Gastroesophageal sphincter (tissue), 4 donors: ENCODE measurements at places on chromosomes 11 and 22.

GRCh38 chr11:57867966-57868365, 106.4 kb downstream of the CTNND1 start:
- ATAC-seq, result no peak

- ATAC-seq, result no peak
These were observed 28.1 kb downstream of the FGF4 start for GRCh38 chr11:69746752-69747742.

GRCh38 chr11:60209977-60210376, 27.1 kb upstream of the MS4A6A start:
- ATAC-seq, result no peak

- ATAC-seq, result no peak
These were observed 16.4 kb upstream of the SNX32 start for GRCh38 chr11:65817312-65817834.

DNA sequence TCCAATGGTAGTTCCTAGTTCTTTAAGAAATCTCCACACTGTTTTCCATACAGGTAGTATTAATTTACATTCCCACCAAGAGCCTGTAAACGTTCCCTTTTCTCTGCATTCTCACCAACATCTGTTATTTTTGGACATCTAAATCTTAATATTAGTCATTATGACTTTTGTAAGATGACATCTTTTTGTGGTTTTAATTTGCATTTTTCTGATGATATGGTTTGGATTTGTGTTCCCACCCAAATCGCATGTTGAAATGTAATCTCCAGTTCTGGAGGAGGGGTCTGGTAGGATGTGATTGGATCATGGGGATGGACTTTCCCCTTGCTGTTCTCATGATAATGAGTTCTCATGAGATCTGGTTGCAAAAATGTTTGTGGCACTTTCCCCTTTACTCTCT, 89.0 kb downstream of the MUC15 start:
- no peak for ATAC-seq

DNA sequence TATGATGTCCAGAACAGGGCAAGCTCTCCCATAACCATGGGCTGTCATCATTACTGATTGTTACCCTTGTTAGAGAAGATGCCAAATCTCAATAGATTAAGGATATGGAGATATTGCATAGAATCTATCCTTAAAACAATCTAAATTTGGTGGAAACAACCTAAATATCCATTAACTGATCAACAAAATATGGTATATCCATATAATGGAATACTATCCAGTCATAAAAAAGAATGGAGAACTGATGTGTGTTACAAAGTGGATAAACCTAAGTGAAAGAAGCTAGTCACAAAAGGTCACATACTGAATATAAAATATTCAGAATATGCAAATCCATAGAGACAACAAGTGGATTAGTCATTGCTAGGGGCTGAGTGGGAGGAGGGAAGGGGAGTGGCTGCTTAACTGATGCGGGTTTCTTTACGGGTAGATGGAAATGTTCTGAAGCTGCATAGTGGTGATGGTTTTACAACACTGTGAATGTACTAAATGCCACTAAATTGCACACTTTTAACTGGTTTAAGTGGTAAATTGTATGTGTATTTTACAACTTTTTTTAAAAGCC, 36.1 kb upstream of the SMCO4 start:
- ATAC-seq, result no peak

DNA sequence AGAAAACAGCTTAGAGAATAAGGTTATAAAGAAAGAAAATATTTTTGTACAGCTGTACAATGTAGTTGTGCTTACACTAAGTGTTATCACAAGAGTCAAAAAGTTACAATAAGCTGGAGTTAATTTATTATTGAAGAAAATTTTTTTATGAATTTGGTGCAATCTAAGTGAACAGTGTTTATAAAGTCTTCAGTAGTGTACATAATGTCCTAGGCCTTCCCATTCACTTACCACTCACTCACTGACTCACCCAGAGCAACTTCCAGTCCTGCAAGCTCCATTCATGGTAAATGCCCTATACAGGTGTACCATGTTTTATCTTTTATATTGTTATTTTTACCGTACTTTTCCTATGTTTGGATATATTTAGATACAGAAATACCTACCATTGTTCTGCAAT, 34.7 kb downstream of the GDPD4 start:
- ATAC-seq, result no peak

DNA sequence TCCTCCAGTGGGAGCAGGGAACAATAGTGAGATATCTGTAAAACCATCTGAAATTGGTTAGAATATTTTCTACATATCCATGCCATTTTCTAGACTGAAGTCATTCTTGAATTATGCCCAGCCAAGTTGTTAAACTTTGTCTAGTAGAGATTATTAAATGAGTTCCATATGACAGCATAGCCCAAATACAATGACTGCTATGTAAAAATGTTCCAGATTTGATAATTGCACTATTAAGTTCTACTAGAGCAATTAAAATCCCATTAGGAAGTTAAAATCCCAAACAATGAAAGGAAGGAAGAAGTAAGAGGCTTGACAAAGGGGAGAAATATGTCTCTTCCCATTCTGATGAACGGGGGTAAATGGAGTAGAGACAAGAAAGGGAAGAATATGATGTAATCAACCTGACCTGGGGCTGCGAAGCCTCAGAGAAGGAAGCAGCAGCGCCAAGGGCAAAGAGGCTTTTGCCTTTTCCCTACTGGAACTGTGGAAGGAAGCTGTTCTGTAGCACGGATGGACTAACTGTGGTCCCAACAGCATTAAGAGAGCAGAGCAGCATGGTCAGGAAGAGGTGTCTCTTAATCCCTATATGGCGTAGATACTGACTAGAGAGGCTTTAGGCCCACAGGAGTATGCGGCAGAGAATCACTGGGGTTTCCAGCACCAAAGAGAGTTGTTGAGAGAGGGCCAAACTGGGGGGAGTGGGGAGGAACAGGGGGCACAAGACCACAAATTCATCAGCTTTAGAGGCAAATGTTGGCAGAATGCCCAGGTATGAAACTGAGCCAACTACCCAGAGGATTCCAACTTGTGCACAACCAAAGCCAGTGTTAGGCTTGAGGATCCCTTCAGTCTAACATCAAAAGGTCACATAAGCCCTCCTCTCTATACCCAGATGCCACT, 26.7 kb downstream of the RRP8 start:
- peak; percentile 53 for ATAC-seq

GRCh38 chr11:65975771-65976170, 14.2 kb downstream of the SART1 start:
- no peak for ATAC-seq

DNA sequence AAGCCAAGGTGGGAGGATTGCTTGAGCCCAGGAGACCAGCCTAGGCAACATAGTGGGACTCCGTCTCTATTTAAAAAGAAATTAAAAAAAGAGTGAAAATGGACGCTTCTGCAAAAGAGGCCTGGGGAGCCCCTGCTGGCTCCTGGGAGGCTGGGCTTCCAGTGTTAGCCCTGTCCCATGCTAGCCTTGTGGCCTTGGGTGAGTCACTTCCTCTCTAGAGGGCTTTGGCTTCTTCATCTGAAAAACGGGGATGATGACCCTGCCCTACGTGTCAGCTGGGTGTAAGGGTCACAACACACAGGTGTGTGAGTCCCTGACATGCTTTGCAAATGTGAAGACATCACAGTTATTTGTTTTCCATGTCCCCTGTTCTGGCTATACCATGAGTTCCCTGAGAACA, 32.8 kb downstream of the FAM227A start:
- no peak for ATAC-seq

DNA sequence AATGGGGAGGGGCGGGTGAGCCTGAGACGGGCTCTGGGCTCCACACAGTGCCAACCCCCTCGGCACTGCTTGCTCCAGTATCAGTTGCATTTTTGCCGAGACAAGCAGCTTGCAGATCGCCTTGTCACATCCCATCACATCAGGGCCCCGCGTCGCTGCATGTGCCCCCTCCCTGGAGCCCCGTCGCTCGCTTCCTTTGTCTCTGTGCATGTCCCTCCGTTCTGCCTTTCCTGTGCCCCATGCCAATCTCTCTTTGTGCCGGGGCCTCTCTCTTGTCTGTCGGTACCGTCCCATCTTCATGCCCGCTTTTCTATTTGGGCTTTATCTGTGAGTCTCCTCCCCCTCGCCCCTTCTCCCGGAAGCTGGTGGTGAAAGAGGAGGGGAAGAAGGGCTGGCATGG, 202.2 kb downstream of the CEP164 start:
- ATAC-seq, result no peak

DNA sequence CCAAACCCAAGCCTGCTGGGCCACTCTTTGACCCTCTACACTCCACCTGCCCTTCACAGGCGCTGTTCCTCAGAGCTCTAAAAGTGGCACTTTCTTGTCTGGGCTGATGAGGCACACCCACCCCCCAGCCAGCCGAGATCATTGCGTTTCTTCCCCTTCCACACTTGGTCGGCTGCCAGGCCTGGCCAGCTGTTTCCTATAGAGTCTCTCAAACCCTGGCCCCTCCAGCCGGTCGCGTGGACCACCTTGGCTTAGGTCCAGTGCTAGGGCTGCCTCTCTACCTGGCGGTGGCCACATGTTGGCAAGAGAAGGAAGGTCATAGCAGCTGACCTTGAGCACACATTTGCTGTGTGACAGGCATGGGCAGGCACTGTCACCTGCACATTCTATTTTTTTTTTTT, 60.6 kb downstream of the PPP6R2 start:
- ATAC-seq, result no peak

DNA sequence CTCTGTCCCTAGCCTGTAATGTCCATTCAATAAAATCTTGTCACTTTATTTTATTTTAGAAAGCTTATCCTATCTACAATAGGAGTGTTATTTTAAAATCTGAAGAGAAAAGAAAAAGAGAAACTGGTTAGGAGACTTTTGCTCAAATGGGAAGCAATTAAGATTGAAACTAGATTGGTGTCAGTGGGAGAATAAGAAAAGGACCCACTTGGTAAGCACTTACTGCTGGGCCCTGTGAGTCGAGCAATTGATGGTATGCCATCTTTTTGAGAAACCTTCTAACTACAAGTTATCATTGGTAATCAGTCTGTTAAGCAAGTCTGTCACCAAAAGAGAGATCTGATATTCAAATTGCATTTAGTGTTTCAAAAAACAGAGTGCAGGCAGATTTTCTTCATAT, 258.4 kb downstream of the GRM5 start:
- ATAC-seq, result no peak

DNA sequence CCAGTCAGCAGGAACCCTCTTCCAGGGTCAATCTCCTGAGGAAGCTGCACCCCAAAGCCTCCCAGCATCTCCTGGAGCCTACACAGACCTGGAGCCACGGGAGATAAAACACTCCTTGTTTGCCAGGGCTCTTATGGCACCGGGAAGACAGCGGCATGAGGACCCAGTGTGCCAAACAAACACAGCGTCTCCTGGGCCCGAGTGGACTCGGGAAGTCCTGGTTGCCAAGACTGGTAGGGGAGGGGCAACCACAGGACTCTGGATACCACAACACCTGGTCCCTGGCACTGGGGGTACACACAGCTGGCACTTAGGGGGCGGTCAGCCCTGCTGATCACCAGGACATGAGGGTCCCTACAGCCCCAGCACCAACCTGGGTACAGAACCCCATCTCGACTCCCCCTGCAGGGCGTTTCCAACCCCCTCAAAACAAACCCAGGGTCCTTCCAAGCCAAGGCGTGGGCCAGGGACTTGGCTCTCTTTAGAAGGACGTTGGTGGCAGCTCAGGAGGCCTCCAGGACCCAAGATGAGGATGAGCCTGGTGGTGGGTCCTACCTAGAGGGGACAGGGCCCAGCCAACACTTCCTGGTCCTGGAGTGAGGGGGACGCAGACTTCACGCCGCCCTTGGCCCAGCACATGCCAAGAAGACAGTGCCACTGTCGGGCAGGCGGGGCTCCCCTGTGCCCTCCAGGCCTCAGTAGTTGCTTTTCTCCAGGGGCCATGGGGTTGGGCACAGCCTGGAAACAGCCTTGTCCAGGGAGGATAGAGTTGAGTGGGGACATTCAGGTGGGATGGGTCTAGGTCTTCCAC, 85.0 kb downstream of the CELSR1 start:
- no peak for ATAC-seq

DNA sequence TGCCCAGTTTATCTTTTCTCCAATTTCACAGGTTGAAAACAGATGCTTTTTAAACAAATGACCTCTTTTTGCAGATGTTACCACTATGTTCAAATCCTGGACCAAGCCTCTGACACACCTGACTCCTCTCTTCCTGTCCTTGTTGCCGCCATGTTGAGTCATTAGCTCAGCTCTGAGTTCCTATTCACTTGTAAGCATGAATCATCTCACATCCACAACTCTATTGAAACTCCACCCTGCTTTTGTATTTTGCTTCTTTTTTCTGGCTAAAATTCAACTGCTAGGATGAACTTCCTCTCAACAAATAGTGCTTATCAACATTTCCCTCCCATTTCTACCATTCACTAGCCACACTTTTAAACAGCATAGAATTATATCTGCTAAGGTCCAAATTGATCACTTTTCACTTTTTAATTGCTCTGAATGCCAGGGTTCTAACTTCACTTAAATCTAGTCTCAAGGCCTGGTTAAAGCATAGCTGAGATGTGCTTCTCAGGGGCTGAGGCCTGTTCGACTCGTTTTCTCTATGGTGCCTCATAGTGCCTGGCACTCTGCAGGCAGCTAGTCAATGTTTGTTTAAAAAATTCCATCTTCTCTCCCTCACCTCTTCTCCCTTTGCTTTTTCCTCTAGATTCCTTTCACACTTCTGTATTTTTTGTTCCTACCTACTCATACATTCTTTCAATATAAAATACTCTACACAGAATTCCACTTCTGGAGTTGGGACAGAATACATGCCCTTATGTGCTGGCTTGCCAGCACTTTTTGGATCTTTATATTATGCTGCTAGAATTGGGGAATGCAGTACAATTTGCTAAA, 3.9 kb downstream of the JOSD1 start:
- ATAC-seq, result no peak

DNA sequence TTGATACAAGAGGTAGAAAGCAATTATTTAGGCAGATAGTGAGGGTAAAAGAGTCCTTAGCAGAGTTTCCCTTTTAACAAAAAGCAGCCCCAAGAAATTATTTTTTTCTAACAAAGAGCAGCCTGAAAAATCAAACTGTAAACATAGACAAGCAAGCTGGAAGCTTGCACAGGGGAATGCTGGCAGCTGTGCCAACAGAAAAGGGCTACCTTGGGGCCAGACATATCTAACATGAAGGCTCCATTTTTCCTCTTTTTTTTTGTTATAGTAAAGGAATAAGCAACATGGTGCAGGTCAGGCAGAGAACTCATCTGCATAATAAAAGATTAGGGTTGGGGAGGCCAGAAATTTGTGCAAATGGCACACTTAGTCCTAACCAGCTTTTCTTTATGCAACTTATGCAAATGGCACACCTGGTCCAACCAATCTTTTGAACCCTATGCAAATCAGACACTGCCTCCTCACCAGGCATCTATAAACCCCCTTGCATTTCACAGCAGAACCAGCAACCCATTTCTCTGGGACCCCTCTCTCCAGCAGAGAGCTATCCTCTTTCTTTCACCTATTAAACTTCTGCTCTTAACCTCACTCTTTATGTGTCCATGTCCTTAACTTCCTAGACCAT, 41.8 kb downstream of the PDGFD start:
- ATAC-seq, result no peak

GRCh38 chr11:46983598-46983997, 47.0 kb downstream of the CSTPP1 start:
- ATAC-seq, result no peak
